AG09309 (cell line): ENCODE measurements at places on chromosomes 6 and 20.

DNA sequence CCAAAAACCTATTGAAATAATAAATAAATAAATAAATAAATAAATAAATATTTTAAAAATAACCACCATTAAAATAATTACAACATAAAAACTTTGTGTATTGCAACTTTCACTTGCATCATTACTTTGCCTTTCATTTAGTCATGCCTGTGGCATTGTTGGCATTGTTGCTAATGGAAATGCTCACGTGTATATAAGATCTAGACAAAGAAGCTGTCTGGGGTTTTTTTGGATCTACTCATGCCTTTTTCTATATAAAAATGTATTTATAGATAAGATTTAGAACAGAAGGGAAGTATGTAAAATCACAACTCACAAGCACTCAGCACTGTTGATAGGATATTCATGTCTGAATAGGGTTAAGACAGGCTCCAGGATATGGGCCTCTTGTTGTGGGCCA lies 27.9 kb downstream of the GFRA4 start:
- DNase-seq, result no peak

- no peak for DNase-seq
Measured at GRCh38 chr6:89110284-89110683, 7.6 kb downstream of the SRSF12 start.

GRCh38 chr20:36881888-36882287 lies 6.0 kb downstream of the TLDC2 start:
- DNase-seq, result no peak

- no peak for DNase-seq
Measured at GRCh38 chr6:119310486-119311036, 39.0 kb downstream of the MAN1A1 start.

DNA sequence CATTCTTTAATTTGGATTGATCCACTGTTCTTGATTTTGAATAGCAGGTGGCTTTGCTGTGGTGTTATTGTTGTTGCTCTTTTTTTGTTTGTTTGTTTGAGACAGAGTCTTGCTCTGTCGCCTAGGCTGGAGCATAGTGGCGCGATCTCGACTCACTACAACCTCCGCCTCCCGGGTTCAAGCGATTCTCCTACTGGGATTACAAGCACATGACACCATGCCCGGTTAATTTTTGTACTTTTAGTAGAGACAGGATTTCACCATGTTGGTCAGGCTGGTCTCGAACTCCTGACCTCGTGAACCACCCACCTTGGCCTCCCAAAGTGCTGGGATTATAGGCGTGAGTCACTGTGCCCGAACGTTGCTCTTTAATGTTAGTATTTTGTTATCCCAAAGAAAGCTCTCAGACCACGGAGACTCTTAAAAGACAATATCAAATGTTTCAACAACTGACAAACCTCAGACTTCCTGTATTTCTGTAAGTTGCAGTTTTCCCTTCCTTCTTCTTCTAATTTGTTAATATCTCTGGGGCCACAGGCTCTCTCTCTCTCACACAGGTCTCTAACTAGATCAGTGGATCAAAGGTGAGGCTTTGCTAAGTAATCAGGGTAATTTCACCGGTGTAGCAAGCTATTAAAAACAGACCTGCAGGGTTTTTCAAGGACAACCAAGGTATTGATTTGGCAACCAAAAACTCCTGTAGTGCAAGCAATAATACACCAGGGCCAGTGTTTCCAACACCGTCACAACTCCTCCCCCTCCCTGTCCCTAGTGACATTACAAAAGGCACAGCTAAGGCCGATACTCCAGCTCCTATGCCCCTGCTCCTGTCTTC lies 48.8 kb upstream of the ZNF217 start:
- DNase-seq, result no peak

- no peak for DNase-seq
Measured at GRCh38 chr20:60465439-60465838, 507.2 kb downstream of the CDH26 start.
